ENCODE measurements at places on chromosomes 7 and 10.

DNA sequence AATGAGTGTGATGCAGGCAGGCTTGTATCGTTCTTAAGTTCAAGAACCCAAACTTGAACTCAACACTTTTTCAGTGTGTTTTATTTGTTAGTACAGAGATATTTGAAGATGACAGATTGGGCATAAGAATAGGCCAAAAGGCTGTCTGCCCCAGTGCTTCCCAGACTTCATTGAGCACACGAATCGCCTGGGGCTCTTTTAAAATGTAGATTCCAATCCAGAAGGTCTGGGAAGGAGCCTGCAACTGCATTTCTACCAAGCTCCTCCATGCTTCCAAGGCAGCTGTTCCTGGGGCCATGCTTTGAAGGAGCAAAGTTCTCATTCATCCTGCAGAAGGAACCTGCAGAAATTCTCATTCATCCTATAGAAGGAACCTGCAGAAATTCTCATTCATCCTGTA, 114.5 kb upstream of the INSYN2A start:
- no peak for DNase-seq

- no peak for DNase-seq
Observed at GRCh38 chr7:40644454-40645188, 509.8 kb downstream of the SUGCT start.

GRCh38 chr10:97574374-97575126, 2.0 kb downstream of the ANKRD2 start:
- DNase-seq, result no peak

DNA sequence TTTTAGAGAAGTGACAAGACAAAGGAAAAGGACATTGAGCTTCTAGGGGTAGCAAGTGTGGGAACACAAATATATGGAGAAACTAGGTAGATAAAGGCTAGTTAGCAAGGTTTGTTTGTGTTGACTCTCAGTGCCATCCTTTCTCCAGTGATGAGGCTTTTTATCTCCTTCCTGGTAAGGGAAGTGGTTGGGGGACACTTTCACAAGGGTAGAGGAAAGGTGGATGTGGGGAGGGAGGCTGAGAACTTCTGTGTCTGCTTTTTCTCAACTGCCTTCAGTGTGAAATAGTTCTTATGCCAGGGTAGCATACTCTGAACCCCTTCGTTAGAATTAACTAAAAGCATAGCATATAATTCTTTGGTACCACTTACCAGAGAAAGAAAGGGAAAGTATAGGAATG, 93.0 kb upstream of the STRIP2 start:
- DNase-seq, result no peak

DNA sequence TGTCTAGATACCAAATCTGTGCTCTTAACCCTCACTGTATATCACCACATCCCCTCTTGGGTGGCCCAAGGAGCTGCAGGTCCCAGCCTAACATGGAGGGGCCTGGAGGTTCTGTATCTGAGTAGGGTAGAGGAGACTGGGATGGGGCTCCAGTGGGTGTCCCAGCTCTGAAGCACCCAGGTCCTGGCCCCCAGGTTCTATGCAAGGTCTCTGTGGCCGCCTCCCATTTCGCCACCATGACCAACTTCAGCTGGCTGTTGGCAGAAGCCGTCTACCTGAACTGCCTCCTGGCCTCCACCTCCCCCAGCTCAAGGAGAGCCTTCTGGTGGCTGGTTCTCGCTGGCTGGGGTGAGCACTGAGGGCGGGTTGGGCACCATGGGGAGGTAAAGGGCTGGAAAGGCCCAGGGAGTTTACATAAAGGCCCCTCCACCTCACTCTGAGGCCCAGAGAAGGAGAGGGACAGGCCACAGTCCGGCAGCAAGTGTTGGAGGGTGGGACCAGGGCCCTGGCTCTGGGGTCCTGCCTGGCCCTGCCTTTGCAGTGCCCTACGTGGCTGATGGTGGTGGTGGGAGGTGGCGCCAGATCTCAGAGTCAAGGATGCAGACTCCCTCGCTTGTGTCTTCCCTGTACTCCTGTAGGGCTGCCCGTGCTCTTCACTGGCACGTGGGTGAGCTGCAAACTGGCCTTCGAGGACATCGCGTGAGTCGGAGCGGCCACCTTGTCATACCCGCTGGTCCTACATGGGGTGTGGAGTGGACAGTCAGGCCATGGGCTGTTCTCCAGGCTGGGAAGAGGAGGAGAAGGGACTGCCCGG, 10.2 kb downstream of the GHRHR start:
- no peak for DNase-seq

- DNase-seq, result no peak
Observed at GRCh38 chr7:107344799-107345198, 125.1 kb upstream of the GPR22 start.

- no peak for DNase-seq
Observed at GRCh38 chr7:102054158-102054557, 232.5 kb upstream of the SH2B2 start.

DNA sequence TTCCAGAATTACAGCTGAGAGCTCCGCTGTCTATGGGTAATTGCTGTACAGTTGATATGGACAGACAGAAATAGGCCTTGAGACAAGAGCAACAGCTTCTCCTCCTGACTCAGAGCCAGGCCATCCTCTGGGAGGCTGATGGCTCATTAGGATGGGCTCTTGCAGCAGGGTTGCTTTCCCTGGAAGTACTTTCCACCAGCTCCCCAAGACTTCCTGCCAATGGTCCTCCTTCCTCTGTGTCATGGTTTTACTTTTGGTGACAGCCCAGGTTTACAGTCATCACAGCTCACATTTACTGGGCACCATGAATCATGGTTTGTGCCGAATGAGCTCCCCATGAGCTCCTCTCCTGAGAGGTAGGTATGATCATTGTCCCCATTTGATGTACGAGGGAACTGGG, 131.8 kb downstream of the HECW1 start:
- no peak for DNase-seq

DNA sequence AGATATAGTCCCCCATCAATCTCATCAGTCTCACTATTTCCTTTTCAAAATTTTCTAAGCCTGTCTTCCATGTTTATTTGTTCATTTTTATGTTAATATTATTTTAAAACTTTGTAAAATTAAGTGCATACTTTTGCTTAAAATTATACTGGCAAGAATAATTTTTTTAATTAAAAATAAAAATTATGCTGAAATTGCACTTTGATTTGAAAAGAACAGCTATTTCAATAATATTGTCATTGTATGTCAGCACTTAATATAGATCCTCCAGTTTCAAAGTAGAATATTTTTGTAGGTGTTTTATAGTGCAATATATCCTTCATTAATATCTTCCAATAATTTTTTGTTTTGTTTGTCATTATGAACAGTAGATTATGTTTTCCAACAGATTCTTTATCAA, 99.0 kb upstream of the MAGI2 start:
- no peak for DNase-seq

DNA sequence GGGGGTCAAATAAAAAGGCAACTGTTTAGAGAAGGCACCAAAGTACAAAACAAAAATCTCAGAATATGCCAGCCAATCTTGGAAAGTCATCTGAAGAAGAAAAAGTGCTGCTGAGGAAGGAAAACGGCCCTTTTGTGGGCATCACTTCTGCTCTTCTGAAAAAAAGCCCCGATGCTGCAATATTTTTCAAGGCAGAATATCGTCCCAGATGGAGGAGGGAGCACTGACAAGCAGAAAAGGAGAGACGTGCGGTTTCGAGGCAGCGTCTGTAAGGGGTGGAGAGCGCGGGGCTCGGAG, 959 bp upstream of the ATRNL1 start:
- no peak for DNase-seq

DNA sequence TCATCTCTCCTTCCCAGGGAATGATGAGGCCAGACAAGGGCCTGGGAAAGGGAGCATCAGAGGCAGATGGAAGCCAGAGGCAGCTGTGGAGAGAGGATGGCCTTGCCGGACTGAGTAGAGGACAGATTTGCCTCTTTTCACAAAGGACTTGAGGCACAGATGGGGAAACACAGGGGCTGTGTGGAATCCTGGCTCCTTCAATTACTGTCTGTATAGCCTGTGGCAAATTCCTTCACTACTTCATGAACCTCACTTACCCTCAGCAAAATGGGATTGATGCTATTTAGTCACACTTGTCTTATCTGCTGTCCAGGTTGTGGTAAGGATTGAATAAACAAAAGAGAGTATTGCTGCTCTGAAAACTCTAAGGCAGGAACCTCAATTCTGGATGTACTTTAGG, 40.3 kb downstream of the SLC25A28 start:
- no peak for DNase-seq

DNA sequence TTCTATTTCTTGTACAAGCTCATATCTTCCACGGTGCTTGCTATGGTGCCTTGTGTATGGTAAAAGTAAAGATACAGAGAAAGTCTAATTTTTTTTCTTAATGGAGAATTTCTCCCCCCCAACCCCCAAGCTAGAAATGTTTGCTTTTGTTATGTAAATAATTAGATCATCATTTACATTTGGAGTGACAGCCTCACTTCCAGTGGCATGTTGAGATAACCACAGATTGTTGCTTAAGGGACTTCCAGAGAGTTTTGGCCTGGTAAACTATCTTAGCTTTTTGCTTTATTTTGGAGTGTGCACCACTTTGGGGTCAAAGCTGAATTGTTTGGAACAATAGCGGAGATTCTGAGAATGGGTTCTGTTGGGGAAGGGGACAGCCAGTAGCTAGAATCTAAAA, 129.7 kb downstream of the ZNF365 start:
- no peak for DNase-seq

DNA sequence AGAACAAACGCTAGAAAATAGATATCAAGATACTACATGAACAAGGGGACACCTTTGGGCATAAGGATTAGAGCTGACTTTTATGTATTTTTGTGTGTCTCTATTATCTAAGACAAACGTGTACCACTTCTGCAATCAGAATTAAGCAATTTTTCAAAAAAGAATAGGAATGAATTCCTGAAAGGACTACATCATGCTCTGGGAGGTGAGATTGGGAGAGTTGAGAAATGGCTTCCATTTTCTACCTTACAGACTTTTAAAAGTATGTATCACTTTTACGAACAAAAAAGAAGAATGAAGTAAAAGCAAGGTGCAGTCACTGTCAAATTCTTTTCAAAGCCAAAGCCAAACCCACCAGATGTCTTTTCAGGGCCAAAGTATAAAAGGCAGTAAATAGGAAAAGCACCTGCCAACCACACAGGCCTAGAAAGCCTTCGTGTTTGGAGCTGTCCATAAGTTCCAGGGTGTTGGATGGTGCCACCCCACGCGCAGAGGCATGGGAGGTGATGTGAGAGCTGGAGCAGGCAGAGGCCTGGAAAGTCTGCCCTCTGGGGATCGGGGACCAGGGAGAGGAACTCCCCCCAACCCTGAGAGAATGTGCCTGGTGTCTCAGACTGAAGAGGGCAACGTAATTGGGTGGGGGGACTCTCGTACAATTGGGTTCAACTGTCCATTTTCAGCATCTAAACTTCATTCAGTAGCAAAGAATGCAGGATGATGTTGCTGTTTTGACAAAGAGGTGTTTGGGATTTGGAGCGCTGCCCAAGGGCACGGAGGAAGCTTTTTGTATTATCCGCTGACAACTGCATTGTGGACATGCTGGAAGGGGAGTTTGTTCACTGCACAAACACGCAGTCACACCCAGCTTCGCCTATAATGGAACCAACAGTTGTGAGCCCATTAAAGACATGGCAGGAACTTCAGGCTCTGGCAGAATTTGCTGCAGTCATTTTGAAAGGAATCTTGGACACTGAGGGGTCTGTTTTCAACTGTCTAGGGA, 17.6 kb upstream of the CTBP2 start:
- no peak for DNase-seq

DNA sequence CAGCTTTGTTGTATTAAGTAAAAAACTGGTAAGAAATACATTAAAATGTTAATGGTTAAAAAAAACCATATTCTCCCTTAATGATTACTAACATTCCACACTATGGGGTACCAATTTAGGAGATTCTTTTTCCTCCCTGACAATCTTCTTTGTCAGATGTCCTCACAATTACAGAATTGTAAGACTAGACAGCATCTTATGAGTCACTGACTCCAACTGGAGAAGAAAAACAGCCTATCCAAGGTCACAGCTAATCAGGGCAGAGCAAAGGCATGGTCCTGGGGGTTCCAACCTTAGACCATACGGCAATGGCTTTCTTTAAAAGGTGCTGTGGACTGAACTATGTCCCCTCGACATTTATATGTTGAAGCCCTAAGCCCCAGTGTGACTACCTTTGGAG, 127.6 kb downstream of the DLG5 start:
- DNase-seq, result no peak

DNA sequence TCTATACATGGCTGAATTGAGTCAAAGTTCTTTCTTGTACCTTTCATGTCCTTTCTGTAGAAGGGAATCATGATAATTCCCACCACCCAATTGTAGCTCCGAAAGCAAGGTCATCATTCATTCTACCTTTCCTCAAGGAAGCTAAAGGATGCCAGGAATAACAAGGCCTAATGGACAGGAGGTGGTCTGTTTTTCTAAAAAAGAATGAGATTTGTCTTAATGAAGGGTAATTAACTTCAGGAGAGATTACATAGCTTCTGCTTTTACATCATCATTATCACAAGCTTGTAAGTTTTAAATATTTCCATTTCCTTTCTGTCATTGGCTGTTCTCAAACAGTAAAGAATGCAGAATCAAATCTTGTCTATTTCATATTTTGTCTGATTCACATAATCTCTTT, 249.5 kb upstream of the SORCS1 start:
- DNase-seq, result no peak

DNA sequence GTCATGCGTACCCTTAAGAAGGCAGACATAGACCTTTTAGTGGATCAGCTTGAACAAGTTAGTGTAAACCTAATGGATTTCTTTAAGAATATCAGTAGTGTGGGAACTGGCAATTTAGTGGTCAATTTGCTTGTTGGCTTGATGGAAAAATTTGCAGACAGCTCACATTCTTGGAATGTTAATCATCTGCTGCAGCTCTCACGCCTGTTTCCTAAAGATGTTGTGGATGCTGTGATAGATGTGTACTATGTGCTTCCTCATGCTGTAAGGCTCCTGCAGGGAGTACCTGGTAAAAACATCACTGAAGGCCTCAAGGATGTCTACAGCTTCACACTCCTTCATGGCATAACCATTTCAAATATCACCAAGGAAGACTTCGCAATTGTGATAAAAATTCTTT, 103.4 kb downstream of the ABCA13 start:
- no peak for DNase-seq

DNA sequence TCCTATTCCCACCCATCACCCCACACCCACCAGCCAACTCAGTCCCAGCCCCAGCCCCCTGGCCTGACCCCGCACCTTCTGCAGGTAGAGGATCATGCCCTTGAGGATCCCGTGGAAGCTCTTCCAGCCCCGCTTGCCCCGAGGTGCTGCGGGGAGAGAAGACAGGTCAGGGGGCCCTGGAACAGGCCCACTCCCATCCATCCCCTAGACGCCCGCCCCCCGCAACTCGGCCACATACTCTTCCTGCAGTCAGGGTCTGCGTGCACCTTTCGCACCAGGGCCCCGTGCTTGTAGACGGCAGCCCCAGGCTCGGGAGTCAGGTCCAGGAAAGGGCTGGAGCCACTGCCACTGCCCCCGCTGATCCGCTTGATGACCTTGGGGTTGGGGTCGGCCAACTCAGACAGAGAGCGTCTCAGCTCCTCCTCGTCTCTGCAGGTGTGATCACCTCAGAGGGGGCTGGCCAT, 9.6 kb downstream of the NFKB2 start:
- no peak for DNase-seq

DNA sequence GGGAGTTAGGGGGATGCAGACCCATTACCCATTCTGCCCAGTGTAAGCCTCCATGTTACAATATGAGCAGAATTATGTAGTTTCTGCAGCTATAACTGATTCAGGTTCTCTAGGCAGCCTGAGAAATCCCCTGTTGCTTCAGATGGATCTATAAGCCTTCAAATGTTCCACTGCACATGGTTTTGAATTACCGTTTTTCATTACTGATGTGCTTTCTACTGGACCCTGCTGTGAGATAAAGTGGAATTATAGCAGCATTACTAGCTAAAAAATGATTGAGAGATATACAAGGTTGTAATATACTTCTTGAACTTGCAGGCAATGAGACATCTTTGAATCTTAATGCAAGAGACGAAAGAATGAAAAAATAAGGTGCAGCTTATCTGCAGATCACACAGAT, 38.4 kb upstream of the ANAPC16 start:
- DNase-seq, result no peak
